ENCODE measurements at places on chromosomes 3 and 15.

- DNase-seq, result peak; percentile 51
Observed at GRCh38 chr3:43389388-43390254, 103.3 kb downstream of the SNRK start.

GRCh38 chr3:146449613-146450012 is 19.7 kb downstream of the PLSCR2 start:
- no peak for DNase-seq

DNA sequence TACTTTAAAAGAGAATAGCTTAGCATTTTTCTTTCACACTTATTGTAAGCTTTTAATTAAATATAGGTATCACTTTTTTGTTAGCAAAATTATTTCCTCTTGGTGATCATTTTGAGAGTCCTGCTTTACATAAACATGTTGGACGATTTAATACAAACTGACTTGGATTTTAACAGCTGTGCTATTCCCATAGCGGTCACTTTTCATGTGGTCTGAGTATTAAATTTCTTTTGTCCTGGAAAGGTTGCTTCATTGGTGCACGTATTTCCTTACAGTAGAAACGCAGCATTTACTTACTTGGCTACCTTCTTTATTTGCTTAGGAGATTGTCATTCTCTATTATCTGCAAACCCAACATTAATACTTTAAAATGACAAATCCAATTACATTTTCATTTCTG is 109.4 kb downstream of the ATG7 start:
- DNase-seq, result no peak

GRCh38 chr15:42914728-42915497 is 5.7 kb downstream of the TTBK2 start:
- DNase-seq, result peak; percentile 47

GRCh38 chr3:113623324-113623723 is 73.1 kb downstream of the USF3 start:
- DNase-seq, result no peak

DNA sequence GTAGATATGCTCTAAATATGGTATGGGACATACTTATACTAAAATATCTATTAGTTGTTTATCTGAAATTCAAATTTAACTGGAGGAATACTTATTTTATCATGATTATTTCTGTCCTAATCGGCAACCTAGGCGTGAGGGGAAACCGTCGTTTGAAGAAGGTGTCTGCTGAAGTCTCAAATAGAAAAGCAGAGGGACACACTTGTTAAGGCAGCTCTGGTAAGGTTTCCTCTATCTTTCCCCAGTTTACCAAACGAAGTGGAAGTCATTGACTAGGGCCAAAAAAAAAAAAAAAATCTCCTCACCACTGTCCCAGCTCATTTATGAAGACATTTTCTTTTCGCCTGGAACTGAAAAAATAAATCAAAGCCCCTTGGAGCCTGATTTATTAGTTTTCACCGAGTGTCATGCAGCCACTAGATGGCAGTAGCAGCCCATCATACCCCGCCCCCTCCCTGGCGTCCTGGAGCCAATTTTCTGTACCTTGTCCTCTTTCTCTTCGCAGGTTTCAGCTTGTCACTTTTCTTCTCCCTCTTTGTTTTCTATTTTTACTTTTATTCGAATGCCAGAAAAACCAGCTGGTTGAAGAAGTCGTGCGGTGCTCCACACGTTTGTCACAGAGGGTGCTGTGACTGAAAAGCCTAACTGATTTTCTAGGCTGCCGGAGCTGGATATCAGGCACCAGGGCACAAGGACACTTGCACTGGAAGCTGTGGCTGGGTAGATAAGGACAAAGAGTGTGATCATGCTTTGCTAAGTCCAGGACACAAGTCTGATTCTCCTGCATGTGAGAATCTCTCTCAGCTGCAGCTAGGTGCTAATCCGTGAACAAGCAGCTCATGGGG is 238.7 kb downstream of the ZPLD1 start:
- DNase-seq, result peak; percentile 64

- peak; percentile 86 for DNase-seq
Observed at GRCh38 chr3:98556164-98557130, 24.7 kb downstream of the GPR15 start.

Data from SJSA1 (cell line).